NCI-H1417 (cell line): ENCODE measurements at places on chromosomes 12 and 14.

GRCh38 chr12:68267892-68268396, 14.5 kb upstream of the IL22 start:
- no peak for DNase-seq

GRCh38 chr14:50599700-50600444, 39.9 kb downstream of the ATL1 start:
- DNase-seq = peak; percentile 68

DNA sequence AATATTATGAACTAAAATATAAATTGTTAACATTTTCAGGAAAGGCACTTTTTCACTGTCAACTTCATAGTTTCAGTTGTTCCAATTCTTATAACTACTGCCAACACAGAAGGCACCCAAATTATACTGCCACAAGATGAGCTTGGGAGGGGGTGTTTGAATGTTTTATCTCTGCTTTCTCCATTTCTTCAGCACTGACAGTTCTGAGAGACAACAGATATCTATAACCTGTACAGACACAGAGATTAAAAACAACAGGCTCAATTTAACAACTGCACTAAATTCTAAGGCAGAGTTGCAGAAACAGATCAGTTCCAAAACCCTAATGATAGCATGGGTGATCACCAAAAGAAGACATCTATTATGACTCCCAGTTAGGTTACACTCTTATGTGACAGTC, 12.8 kb downstream of the SCAF11 start:
- no peak for DNase-seq

- no peak for DNase-seq
Measured at GRCh38 chr12:127652281-127652680, 614.7 kb upstream of the TMEM132C start.

DNA sequence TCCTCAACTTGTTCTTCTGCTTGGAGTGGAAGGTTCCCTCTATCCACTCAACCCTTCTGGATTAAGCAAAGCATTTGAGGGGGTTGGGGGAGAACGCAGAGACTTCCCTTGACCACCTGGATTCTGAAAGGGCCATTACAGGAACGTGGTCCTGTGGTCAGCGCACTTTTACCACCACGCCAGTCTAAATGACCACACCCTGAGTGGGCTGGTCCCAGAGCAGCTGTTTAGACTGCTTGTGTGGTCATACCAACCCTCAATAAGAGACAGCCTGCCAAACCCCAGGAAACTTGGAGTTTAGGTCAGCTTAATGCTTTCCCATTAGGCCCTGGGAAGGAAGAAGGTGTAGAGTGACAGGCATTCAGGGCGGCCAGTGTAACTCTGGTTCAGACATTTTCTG, 165.5 kb upstream of the ATP2B1 start:
- no peak for DNase-seq
